Activated T-cell treated with anti-CD3 and anti-CD28 coated beads, Interleukin-2, amount 50 U/mL, for 72 hours (primary cell): ENCODE measurements at places on chromosomes 1 and 21. TPM values are rescaled to one million over a fixed set of nuclear protein-coding genes. Genes with fewer than 3 reads are reported as not detected.
A peak's percentile ranks its signal among the peaks of the same experiment; 100 is the strongest.

GRCh38 chr21:33025489-33026442 lies at the start of gene OLIG2:
OLIG2 (plus strand) TSS chr21:33025935; CDS start chr21:33026863, 928 bp downstream.
- H3K4me3 ChIP-seq, result peak within 1 kb of the TSS; percentile 72
- peaks cover 91% of the 10 kb centered on the region for H3K27me3 ChIP-seq
- peak; percentile 19 for DNase-seq
- H3K36me3 ChIP-seq, result no peaks in the 10 kb centered on the region
- peak within 1 kb of the TSS; percentile 89 for H3K27ac ChIP-seq
- peaks cover 49% of the 10 kb centered on the region for H3K4me1 ChIP-seq

- peaks cover 5% of the 10 kb centered on the region for H3K27me3 ChIP-seq
- no peak overlapping the region for H3K27ac ChIP-seq
- peaks cover 39% of the 10 kb centered on the region for H3K4me1 ChIP-seq
- peak overlapping the region; percentile 51 for H3K4me3 ChIP-seq
- DNase-seq, result peak; percentile 42
Observed at GRCh38 chr1:247409869-247410544, 6.0 kb upstream of the NLRP3 start.

DNA sequence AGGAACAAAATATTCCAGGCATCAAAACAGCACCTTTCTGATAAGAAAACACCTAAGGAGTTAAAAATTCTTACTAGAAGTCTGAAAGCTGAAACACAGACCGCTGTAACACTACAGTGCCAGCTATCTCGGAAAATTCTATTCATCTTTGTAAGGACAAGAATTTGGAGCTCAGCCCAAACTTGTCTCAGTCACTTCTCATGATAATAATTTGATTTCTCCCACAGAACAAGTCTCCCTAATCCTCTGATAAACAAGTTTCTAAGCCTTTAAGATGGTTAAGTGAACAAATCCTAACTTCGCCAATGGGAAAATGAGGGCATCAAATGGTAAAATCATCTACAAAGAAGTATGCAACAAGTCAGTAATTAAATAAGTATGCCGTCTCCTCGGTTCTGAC lies 59.9 kb downstream of the SIPA1L2 start:
- no peak overlapping the region for H3K27ac ChIP-seq
- no peaks in the 10 kb centered on the region for H3K27me3 ChIP-seq
- no peaks in the 10 kb centered on the region for H3K4me1 ChIP-seq
- no peak overlapping the region for H3K4me3 ChIP-seq

- no peaks in the 10 kb centered on the region for H3K4me1 ChIP-seq
- no peaks in the 10 kb centered on the region for H3K36me3 ChIP-seq
- no peak overlapping the region for H3K4me3 ChIP-seq
- no peak overlapping the region for H3K27ac ChIP-seq
Observed at GRCh38 chr1:81594206-81594605, 206.5 kb upstream of the ADGRL2 start.

GRCh38 chr1:206658264-206658980 lies 23.1 kb downstream of the DYRK3 start:
- no peak overlapping the region for H3K27ac ChIP-seq
- no peaks in the 10 kb centered on the region for H3K36me3 ChIP-seq
- peak overlapping the region; percentile 13 for H3K4me3 ChIP-seq
- H3K27me3 ChIP-seq, result peaks cover 44% of the 10 kb centered on the region
- DNase-seq, result peak; percentile 74

IFNLR1 gene
- total RNA-seq, result 19.2 TPM

OR2L3 gene
- total RNA-seq, result not detected

DNA sequence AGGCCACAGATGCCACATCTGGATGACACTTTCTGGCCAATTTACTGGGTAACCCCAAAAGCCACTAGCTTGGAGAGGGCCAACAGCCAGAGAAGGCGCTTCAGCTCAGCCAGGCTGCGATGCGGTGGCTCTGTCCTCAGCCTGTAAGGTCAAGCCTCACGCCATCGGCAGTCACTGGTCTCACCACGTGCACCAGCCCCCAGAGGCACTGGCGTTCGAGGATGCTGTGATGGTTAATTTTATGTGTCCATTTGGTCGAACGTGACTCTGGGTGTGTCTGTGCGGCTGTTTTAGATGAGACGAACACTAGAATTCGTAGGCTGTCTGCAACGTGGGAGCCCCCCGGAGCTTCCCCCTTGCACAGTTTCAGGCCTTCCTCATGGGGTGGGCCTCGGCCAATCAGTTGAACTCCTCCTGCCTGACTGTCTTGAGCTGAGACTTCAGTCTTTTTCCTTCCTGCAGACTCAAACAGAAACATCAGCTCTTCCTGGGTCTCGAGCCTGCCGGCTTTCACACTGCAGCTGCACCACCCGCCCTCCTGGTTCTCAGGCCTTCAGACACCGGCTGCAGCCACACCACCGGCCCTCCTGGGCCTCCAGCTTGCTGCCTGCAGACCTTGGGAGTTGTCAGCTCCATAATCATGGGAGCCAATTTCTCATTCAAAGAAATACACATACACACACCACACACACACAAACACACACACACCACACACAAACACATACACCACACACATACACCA lies 41.6 kb upstream of the SLC45A1 start:
- peaks cover 15% of the 10 kb centered on the region for H3K27me3 ChIP-seq
- H3K4me1 ChIP-seq, result no peaks in the 10 kb centered on the region
- no peak overlapping the region for H3K4me3 ChIP-seq
- no peak overlapping the region for H3K27ac ChIP-seq

- no peak overlapping the region for H3K4me3 ChIP-seq
- H3K27me3 ChIP-seq, result no peaks in the 10 kb centered on the region
- no peak overlapping the region for H3K27ac ChIP-seq
- peaks cover 1% of the 10 kb centered on the region for H3K36me3 ChIP-seq
Observed at GRCh38 chr1:195604287-195604686, 1004.0 kb downstream of the KCNT2 start.

DNA sequence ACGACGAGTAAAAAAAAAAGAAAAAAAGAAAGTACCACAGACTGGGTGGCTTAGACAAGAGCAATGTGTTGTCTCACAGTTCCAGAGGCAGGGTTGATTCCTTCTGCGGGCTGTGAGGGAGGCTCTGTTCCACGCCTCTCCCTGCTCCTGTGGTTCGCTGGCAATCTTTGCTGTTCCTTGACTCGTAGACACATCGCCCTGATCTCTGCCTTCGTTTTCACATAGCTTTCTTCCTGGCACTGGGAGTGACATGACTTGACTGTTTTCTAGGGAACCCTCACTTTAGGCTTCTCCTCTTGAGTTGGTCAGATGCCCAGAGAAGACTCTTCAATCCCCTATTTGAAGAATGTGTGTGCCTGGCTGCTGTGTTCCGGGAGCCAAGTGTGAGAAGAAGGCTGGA lies 133.6 kb downstream of the TM2D1 start:
- DNase-seq, result no peak
- H3K36me3 ChIP-seq, result no peaks in the 10 kb centered on the region
- H3K27ac ChIP-seq, result no peak overlapping the region
- no peak overlapping the region for H3K4me3 ChIP-seq
- no peaks in the 10 kb centered on the region for H3K4me1 ChIP-seq

SYTL1 gene
- total RNA-seq, result 73.1 TPM

GRCh38 chr1:6507037-6507428 lies 15.6 kb upstream of the PLEKHG5 start:
- no peaks in the 10 kb centered on the region for H3K27me3 ChIP-seq
- H3K4me1 ChIP-seq, result no peaks in the 10 kb centered on the region
- H3K4me3 ChIP-seq, result no peak overlapping the region
- no peak for DNase-seq
- H3K27ac ChIP-seq, result no peak overlapping the region
- no peaks in the 10 kb centered on the region for H3K36me3 ChIP-seq

DNA sequence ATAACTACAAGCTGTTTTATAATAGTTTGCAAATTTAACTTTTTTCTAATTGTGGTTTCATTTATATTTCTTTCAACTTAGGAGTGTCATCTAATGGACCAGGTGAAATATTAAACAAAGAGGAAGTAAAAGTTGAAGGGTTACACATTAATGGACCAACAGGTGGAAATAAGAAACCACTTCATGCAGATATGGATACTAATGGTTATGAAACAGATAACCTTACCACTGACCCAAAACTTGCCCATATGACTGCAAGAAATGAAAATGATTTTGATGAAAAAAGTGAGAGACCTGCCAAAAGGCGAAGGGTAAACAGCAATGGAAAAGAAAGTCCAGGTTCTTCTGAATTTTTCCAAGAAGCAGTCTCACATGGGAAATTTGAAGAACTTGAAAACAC lies 59.7 kb downstream of the MIER1 start:
- no peaks in the 10 kb centered on the region for H3K27me3 ChIP-seq
- DNase-seq, result no peak
- peaks cover 42% of the 10 kb centered on the region for H3K4me1 ChIP-seq
- peak overlapping the region; percentile 45 for H3K4me3 ChIP-seq
- H3K36me3 ChIP-seq, result peaks cover 9% of the 10 kb centered on the region

DNA sequence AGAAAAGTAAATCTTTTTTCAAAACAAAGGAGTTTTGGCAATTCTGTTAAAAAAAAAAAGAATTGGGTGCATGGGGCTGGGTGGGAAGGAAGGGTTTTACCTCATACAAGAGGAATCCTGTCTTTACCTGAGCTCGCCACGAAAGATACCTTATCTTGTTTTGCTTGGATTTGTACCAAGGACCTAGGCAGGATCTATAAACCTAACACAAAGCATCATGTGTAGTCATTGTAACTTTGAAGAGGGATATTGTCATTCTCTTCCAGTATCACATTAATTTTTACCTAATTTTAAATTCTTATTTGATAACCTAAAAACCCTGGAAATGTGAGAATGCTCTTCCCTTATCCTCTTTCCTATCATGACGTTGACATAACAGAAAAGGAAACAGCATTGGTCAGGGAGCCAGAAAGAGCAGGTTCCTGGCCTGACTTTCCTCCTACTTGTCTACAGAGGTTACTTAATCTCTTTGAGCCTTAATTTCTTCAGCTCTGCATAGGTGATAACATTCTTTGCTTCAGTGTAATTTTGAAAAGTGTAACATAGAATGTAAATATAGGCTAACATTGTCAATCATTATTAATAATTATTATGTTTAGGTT lies 4.0 kb upstream of the LAMC1 start:
- H3K4me1 ChIP-seq, result peaks cover 15% of the 10 kb centered on the region
- no peak for DNase-seq
- peaks cover 3% of the 10 kb centered on the region for H3K36me3 ChIP-seq
- no peak overlapping the region for H3K4me3 ChIP-seq
- no peak overlapping the region for H3K27ac ChIP-seq

DNA sequence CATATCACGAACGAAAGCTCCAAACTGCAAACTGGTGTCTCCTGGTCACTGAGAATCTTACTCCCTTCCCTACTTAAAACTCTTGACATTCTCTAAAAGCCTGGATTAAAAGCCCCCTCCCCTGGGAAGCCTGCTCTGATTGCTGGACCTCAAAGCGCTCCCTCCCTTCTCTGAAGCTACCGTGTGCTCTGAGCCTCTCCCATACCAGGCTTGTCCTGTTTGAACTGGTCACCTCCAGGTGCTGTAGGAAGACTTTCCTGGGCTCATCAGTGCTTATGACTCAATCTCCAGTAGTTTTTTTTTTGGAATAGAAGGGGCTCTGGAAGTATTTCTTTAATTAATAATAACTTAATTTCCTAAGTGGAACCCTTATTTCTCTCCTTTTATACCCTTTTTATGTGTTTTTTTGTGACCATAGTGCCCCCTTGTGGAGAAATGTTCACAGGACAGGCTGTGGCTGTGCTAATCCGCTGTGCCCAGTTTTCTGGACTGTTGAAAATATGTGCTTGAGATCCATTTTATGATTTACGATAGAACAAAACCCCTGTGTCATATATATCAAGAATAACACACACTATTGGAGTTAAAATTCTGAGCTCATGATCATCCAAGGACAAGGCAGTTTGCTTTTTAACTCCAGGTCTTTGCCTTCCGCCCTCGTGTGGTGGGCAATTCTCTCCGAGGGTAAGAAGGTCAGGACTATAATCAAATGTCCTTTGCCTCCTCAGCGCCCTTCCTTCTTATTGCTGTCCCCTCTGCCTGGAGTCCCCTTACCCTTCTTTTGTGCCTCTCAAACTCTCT lies 16.9 kb downstream of the MTARC1 start:
- H3K27ac ChIP-seq, result no peak overlapping the region
- H3K4me1 ChIP-seq, result no peaks in the 10 kb centered on the region
- H3K27me3 ChIP-seq, result peaks cover 5% of the 10 kb centered on the region
- peak; percentile 35 for DNase-seq
- H3K4me3 ChIP-seq, result no peak overlapping the region

GRCh38 chr1:112011202-112011601 lies 21.7 kb upstream of the KCND3 start:
- H3K36me3 ChIP-seq, result no peaks in the 10 kb centered on the region
- no peak overlapping the region for H3K27ac ChIP-seq
- H3K27me3 ChIP-seq, result peaks cover 22% of the 10 kb centered on the region
- no peak for DNase-seq
- no peak overlapping the region for H3K4me3 ChIP-seq
- no peaks in the 10 kb centered on the region for H3K4me1 ChIP-seq

DNA sequence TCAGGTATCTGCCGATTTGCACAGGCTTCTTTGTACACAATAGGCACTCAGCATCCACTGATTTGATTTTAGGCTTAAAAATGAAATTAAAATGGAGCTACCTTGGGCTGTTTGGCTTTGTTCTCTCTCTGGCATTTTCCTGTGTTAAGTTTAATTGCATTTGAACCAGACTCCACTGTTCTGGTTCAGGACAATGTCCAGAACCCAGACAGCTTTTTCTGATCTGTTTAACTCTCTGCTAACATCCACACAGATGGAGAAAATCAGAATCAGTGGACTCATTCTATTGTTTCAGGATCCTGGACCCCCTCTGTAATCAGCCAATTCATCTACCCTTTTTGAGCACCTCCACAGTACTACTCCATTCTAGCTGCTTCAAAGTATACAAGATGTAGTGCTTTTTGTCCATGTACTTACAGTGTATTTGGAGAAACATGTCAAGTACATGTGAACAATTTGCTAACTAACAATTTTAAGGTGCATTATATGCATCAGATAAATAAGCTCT lies 248.1 kb downstream of the PTBP2 start:
- no peaks in the 10 kb centered on the region for H3K4me1 ChIP-seq
- H3K27me3 ChIP-seq, result peaks cover 39% of the 10 kb centered on the region
- H3K27ac ChIP-seq, result no peak overlapping the region
- DNase-seq, result no peak

- no peak for DNase-seq
- H3K27ac ChIP-seq, result no peak overlapping the region
- no peaks in the 10 kb centered on the region for H3K36me3 ChIP-seq
- H3K4me1 ChIP-seq, result no peaks in the 10 kb centered on the region
- no peak overlapping the region for H3K4me3 ChIP-seq
Observed at GRCh38 chr1:30360753-30361152, 362.6 kb downstream of the MATN1 start.

- H3K27me3 ChIP-seq, result no peaks in the 10 kb centered on the region
- no peaks in the 10 kb centered on the region for H3K36me3 ChIP-seq
- no peak overlapping the region for H3K4me3 ChIP-seq
- no peak overlapping the region for H3K27ac ChIP-seq
Observed at GRCh38 chr1:189036628-189037027, 1441.0 kb downstream of the BRINP3 start.

DNA sequence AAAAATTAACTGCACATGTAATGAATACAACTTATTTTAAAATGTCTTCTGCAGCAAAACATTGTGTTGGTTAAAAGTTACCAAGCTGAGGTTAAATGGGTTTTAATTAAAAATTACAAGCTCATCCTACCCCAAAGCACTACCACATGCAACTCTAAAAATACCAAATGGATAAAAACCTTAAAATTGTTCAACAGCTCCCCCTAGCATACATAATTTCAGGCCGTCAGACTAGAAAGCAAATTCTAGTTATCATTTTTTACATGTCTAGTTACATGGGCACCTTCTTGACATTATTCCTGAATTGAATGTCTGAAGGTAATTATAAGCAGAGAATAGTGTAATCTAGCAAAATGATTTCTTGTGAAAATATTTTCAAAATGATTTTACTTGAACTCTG lies 176.5 kb downstream of the C1orf21 start:
- no peaks in the 10 kb centered on the region for H3K36me3 ChIP-seq
- H3K27me3 ChIP-seq, result peaks cover 7% of the 10 kb centered on the region
- no peak overlapping the region for H3K27ac ChIP-seq
- DNase-seq, result no peak
- H3K4me1 ChIP-seq, result no peaks in the 10 kb centered on the region
